ENCODE measurements at places on chromosomes 6 and 20.

DNA sequence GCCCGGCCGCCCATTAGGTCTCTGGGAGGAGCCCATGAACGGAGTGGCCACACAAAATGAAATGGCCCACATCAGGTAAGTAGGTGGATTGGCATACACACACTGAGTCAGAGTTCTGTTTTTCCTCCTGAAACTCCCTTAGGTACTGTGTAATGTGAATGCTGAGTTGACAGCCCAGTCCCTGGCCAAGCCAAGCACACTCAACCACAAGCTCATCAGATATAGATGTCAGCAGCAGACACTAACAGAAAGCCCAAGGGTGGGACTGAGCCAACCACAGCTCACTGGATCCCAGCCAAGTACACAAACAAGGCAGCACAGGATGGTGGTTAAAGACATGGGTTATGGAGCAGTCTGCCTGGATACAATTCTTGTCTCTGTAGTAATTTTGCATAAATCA is 403.4 kb downstream of the GJA1 start:
- no peak for DNase-seq

GRCh38 chr6:74690365-74690764 is 515.5 kb downstream of the COL12A1 start:
- no peak for DNase-seq

DNA sequence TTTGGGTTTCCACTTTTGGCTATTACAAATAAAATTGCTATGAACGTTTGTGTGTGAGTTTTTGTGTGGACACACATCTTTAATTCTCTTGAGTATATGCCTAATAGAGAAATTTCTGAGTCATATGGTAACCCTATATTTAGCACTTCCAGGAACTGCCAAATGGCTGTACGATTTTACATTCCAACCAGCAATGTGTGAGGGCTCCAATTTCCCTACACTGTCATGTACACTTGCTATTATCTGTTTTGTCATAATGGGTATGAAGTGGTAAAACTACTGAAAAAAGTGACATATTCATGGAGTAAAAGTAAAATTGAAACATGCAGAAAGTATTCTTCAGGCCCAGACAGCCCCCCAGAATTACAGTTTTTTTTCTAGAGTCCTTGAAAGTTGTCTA is 59.6 kb upstream of the ESR1 start:
- DNase-seq = no peak

DNA sequence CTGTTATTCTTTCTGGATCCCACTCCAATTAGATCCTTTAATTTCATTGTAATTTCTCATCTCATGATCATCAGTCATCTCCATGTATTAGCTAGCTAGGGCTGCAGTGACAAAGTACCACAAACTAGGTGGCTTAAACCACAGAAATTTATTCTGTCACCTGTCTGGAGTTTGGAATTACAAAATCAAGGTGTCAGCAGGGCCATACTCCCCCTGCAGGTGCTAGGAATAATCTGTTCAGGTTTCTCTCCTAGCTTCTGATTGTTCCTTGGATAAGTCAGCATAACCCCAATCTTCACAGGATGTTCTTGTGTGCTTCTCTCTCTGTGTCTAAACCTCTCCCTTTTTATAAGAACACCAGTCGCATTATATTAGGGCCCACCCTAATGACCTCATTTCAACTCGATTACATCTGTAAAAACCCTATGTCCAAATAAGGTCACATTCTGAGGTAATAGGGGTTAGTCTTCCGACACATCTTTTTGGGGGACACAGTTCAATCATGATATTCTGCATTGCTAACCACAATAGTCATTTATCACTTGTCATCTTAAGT is 40.5 kb downstream of the BEND6 start:
- no peak for DNase-seq

- DNase-seq = peak; percentile 36
Observed at GRCh38 chr6:10901770-10902169, 14.9 kb downstream of the SYCP2L start.

DNA sequence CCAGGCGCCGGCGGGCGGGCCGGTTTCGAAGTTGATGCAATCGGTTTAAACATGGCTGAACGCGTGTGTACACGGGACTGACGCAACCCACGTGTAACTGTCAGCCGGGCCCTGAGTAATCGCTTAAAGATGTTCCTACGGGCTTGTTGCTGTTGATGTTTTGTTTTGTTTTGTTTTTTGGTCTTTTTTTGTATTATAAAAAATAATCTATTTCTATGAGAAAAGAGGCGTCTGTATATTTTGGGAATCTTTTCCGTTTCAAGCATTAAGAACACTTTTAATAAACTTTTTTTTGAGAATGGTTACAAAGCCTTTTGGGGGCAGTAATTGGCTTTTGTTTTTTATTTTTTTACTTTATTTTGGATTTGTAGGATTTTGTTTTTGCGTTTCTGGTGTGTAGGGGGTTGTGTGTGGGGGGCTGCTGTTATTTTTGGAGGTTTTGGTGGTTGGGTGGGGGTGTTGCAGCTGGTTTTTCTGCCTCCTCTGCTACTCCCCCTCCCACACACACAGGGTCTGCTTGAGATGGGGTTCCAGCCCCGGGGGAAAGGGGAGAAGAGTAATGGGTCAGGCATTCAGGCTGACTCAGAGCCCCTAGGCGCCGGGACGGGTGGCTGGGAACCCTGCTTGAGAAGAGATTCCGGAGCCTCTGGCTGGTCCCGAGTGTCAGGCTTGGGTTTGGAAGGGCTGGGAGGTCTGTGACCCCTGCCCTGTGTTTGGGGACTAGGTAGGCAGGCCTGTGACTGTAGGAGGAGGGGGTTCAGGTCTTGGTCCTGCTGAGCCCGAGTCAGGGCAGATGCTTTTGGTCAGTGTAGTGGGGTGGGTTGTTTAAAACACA is 2.0 kb downstream of the CEBPB start:
- DNase-seq = peak; percentile 81

DNA sequence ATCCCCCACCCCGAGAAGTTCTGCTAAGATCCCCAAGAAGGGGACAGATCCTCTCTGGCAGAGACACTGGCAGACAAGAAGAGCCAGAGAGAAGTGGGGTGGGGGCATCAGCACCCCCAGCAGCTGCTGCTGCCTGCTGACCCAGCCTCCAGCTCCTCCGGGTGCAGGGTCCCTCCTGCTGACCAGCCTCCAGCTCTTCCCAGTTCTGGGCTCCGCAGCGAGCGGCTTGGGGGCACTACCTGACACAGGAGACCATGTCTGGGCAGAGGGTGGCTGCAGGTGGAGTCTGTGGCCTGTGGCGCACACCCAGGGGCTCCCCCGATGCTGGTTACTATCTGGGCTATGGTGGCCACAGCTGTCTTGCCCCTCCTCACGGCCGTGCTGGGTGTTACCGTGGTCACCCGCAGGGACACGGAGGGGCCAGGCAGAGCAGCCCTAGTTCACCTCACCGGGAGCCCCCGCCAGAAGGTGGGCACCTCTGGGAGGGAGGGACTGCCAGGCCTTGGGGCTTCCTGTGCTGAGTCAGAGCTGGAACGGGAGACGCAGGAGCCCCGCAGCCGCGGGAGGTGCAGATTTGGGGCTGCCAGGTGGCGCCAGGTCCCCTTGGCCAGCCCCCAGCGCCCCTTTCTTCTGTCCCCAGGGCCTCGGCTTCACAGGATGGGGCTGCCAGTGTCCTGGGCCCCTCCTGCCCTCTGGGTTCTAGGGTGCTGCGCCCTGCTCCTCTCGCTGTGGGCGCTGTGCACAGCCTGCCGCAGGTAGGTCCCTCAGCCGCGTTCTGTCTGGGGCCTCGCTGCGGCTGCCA is 630 bp downstream of the LIME1 start:
- DNase-seq = no peak

- DNase-seq = no peak
Observed at GRCh38 chr6:102902471-102902870, 1509.0 kb downstream of the GRIK2 start.

DNA sequence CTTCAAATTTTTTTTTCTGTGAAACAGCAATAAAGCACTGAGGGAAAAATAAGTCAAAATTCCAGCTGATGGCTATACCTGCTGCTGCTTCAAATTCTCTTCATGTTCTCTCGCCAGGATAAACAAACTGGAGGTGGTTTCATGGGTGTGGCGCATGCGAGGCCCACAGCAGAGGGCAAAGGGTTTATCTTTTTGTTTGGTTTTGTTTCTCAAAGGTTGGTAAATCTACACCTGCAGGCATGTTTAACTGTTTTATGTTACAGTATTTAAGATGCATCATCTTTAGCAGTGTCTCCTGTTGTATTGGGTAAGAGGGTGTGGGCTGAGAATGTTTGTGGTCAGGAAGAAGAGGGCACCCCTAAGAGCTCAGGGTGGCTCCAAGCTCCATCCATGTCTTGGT is 342.2 kb downstream of the CDH26 start:
- no peak for DNase-seq

DNA sequence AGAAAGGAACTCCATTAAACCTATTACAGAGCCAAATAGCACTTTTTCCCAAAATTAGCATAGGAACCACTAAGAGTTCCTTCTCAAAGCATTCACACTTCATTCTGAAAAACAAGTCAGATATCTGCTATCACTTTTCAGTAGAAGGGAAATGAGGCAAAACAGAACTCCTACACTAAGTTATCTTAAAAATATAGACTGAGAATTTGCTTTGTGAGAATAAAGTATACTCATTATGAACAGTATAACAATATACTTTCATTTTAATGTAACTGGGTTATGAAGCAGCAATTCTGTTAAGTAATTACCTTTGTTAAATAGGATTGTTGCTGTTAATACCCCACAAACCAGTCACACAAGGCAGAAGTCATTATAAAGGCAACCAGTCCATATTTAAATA is 8.7 kb downstream of the MTRF1L start:
- no peak for DNase-seq

DNA sequence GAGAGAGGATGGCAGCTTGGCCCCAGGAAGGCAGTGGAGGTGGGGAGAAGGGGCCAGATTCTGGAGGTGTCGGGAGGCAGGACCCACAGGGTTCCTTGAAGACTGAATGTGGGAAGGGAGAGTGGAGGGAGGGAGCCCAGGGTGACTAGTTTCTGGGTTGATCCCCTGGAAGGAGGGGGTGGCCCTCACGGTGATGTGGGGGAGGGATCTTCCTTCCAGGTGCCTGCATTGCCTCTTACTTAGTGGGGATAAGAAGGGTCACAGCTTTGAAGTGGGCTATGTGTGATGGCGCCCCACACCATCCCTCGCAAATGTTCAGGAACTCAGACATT is 26.7 kb downstream of the VSTM2L start:
- DNase-seq = no peak

GRCh38 chr20:46010491-46011391 is 2.0 kb downstream of the MMP9 start:
- DNase-seq = no peak

GRCh38 chr6:92270365-92270764 is 1149.0 kb downstream of the EPHA7 start:
- no peak for DNase-seq

DNA sequence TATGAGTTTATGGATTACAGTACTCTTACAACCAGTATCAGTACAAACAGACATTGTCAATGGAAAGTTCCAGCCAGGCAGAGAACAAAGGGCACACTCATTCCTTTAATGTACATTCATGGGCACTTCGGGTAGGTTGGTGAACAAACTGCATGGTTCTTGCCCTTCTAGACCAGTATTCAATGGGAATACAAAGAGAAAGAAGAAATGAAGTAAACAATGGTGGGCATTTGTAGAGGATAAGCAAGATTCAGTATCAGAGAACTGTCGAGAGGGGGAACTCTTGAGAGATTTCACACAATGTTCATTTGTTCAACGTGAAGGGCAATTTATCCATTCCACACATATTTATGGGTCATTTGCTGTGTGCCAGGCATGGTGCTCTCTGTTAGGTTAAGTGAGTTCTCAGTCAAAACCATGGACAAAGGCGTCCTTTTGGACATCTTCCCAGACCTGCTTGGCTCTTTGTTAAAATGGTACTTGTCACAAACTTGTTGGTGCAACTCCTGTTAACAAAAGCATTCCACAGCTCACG is 714.8 kb downstream of the DHX35 start:
- no peak for DNase-seq

DNA sequence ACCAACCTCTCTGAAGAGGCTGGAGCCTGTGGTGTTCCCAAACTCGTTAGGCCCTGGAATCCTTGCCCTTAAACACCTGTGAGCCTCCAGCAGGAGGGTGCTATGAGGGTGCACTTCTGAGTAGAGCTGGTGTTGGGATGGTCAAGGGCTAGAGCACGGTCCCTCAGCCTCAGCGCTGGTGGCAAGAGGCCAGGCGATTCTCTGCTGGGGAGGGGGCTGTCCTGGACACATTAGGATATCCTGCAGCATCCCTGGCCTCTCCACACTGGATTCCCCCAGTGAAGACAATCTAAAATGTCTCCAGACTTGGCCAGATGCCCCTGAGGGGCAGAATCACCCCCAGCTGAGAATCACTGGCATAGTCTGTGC is 157.8 kb downstream of the SYCP2 start:
- DNase-seq = no peak

GRCh38 chr6:40387127-40387870 is 199.9 kb downstream of the LRFN2 start:
- no peak for DNase-seq

- DNase-seq = no peak
Observed at GRCh38 chr6:135675026-135675425, 176.5 kb upstream of the PDE7B start.

DNA sequence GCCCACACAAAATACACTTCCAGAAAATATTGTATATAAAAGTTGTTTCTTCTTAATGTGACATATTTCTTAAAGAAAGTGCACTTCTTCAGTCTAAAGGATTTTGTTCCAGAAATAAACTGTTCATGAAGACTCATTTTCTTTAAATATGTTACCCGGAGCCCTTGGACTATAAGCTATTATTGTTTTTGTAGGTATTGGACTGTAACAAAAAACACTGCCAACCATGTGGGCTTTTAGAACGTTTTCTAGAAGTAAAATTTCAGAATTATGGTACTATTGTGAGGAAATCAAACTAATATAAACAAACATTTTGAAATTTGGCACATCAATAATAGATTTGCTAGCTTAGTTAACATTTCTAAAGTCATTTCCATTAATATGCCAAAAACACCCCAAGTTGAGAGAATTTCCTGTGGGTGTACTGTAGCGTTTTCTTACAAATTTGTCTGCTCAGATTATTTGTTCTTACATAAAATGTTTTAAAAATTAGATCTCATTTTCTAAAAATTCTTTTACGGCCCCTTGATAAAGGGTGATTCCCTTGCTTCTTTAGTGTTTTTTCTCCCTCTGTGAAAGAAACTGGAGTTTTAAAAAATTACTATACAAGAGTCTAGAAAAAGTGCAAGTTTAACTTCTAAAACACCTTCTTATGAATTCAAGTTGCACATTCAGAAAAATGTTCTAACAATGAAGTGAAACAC is 3.4 kb downstream of the NKX2-4 start:
- DNase-seq = no peak

All from GF-D8 (cell line).